MG63 (cell line): ENCODE measurements at places on chromosomes 2 and 18.

- no peak for DNase-seq
These were observed 814.1 kb upstream of the SALL3 start for GRCh38 chr18:78165525-78165924.

- DNase-seq: no peak
These were observed 396.8 kb upstream of the UBE2E3 start for GRCh38 chr2:180583441-180584140.

- no peak for DNase-seq
These were observed 85.3 kb downstream of the CYP26B1 start for GRCh38 chr2:72062336-72062735.

GRCh38 chr2:56801214-56801613 lies 617.4 kb downstream of the CCDC85A start:
- no peak for DNase-seq

GRCh38 chr18:39994498-39994897 lies 1960.5 kb upstream of the PIK3C3 start:
- DNase-seq: no peak

DNA sequence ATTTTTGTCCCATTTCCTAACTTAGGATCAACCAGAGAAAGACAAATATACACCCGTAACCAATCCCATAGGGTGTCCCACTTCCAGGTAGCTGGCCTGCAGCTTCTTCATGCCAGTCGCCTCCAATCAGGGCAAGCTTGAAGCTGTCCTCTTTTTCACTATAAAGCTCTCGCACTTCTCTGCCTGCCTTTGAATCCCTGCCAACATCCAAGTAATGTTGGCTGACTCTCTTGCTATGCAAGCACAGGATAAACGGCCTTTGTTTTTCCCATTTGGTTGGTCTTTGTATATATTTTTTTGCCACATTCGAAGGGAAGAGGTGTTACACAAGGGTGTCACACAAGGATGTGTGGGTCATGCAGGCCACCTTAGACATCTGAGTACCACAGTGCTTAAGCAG lies 388.8 kb downstream of the CBLN2 start:
- DNase-seq: no peak

GRCh38 chr2:235191978-235192377 lies 240.2 kb downstream of the SH3BP4 start:
- peak; percentile 56 for DNase-seq

DNA sequence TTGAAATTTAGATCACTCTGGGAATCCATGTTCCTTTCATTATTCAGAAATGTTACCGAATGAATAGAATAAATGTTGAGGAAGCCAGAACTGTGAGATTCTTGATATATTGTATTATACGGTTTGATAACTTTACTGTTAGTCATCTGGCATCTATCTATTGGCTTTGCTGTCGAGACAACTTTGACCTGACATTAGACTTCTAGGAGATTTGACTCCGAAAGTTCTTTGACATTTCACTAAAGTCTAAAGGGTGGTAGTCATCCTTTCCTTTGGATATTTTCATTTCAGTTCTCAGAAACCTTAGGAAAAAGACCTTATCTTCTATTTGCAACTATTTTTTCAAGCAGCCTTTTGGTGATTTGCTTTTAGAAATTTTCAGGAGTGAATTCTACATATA lies 1.9 kb downstream of the BMPR2 start:
- no peak for DNase-seq

- DNase-seq: no peak
These were observed 896.1 kb upstream of the CNTNAP5 start for GRCh38 chr2:123128951-123129350.

- DNase-seq: peak; percentile 57
These were observed 159.2 kb upstream of the SH3BP4 start for GRCh38 chr2:234792621-234793022.

GRCh38 chr18:7754258-7754657 lies 187.1 kb downstream of the PTPRM start:
- DNase-seq: no peak

DNA sequence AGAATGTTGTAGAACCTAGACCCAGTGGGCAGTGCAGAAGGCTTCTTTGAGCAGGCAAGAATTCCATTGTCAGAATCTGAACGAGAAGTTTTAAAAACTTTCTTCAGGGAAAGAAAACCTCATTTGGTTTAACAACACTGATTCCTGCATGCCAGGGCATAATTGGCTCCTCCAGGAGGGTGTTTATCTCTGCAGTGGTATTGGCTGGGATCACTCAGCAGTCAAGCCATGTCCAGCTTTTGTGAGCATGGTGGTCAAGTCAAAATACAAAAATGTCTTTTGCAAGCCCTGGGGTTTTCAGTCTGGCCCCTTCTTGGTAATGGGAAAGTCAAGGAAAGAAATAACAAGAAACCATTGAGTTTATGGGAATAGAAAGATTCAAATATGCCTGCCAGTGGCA lies 28.3 kb downstream of the FHOD3 start:
- no peak for DNase-seq

DNA sequence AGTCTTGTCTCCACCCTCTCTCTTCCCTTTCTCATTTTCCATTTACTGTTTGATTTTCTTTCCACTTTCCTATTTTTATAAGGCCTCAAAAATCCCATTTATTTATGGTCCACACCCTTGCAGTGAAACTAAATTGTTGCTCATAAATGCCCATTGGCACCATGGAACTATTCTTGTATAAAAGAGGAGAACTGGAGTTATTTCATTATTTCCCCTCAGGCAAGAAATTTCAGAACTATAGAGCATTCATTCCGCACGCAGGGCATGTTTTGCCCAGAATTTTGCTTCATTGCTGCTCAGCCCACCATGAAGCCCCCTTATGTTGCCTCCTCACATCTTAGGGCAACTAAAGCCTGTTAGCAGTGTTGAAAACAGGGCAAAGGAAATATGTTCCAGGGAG lies 113.7 kb upstream of the MMADHC start:
- no peak for DNase-seq

DNA sequence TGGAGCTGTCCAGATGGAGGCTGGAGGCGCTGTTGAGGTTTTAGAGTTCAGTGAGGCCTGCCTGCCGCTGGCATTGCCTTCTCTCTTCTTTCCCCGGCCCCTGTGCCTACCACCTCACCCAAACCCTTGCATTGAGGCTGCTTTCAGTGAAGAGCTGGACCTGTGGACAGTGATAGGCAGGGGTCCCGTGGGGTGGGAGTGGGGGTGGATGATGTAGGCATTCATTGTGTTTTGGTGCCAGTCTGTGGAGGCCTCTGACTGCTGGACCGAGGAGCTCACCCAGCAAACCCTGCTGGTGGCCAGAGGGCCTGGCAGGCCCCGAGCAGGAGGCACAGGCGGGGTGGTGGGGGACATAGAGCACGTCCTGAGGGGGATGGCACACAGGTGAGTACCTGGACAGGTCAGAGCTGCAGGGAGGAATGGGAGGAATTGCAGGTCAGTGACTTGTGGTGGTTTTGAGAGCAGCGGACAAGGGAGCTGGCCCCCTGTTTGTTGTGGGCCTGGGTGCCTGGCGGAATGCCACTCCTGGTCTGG lies 35.6 kb downstream of the NGEF start:
- no peak for DNase-seq

- no peak for DNase-seq
These were observed 990.9 kb upstream of the ACVR2A start for GRCh38 chr2:146853741-146854444.

DNA sequence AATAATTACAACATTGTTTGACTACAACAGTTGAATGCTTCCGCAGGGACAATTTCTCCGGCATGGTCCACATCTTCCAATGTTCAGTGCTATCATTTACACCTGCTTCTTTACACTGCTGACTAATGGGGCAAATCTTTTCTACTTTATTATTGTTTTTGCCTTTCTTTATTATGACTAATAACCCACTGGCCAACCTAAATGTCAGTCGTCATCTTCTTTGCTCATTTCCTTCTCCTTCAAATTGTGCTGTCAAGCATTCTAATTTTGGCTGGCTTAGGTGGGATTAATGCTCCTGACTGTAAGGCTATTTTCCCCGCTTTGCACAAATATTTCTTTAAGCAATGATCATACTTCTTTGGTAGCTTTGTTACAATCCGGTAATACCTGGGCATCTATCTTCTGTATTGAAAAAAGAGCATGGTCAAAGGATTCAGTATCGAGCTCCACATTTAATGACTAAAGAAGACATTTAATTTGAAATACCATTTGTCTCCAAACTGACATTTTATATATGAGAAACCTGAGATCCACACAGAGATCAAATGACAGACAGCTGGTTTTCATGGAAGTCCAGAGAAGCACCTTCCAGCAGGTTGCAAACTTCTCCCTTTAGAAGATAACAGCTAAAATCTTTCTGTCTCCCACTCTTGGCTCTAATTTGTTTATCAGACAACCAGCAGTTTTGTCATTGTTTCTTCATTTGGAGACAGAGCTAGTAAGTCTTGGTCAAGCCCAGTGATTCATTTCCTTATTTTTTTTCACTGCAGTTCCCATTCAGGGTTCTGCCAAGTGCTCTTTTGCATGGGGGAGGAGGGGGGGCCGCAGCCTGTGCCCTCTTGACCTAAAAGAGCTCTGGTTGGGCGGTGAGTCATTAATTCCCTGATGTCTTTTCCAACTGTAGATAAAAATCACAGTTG lies 132.9 kb downstream of the SOCS6 start:
- DNase-seq: peak; percentile 90

DNA sequence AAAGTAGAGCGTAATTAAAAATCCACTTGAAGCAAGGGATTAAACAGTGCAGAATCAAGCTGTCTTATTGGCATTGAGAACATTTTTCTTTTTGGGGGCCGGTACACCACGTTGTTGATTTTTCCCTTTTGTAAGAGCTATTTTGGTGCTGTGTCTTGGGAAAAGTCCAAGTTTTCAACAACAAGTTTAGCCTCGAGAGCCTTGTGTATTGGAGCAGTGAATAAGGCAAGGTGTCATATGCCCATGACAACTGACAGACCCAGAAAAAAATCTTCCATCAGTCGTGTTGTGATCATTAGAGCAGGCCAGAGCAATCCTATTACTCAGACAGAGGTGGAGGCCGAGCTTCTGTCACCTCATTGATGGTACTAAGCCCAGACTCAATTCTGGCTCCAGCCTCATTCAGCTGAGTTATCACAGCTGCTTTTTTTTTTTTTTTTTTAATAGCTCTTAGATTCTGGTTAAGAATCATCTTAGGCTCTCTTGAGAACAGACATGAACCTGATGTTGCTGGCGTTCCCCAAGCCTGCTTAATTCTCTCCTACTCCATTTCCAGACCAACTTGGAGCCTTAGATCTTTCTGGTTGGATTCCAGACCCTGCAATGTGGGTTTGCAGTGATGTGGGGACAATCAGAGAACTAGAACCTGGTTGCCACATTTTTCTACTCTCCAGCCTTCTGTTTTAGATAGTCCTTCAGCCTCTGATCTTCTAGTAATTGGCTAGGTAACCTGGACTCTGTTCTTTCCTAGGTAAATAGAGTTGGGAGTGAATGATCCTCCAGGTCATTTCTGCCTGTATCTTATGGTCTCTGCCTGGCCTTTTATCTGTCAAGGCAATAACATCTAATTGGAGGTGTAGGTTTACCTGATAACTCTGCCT lies 43.1 kb downstream of the MOGAT1 start:
- no peak for DNase-seq

- DNase-seq: no peak
These were observed 97.4 kb upstream of the DDX18 start for GRCh38 chr2:117717072-117717471.

- no peak for DNase-seq
These were observed 563.4 kb downstream of the XIRP2 start for GRCh38 chr2:167451496-167452289.

DNA sequence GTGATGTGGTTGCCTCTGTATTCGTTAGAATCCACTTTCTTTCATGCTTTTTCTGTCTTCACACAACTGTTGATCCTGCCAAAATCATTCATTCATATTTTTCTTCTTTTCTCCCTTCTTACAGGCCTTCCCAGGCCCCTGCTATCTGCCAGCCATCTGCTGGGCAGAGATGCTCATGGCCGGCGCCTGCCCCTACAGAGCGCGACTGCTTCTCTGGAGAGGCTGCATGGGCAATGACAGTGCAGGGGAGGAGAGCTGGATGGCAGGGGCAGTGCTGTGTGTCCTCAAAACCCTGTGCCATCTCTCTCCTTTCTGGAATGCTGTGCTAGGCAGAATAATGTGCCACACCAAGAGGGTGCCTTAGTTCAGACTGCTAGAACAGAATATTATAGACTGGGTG lies 125.2 kb downstream of the INHBB start:
- DNase-seq: no peak

GRCh38 chr18:23373570-23373969 lies 79.5 kb upstream of the RIOK3 start:
- DNase-seq: no peak

GRCh38 chr2:160737247-160737646 lies 243.6 kb upstream of the RBMS1 start:
- no peak for DNase-seq

GRCh38 chr2:96408616-96409015 lies 73.0 kb downstream of the NCAPH start:
- DNase-seq: peak; percentile 53

GRCh38 chr2:234003972-234004617 lies 46.4 kb upstream of the SPP2 start:
- peak; percentile 98 for DNase-seq

DNA sequence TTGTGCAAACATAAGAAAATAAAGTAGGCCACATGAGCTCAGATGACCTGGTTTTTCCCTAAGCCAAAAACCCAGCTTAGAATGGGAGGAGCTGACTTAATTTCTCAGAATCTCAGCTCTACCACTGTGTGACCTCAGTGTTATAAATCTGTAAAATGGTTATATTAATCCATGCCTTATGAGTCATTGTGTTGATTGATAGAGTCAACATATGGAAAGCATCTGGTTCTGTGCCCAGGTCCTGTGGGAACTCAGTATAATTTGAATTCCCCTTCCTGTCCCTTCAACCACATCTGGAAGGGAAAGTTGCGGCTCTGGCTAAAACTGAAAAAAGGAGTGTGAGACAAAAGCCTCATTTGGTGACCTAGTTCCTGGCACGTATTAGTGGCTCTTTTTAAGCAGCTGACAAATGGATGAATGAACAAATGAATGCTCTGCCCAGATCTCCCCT lies 25.7 kb downstream of the TMEM177 start:
- DNase-seq: no peak

DNA sequence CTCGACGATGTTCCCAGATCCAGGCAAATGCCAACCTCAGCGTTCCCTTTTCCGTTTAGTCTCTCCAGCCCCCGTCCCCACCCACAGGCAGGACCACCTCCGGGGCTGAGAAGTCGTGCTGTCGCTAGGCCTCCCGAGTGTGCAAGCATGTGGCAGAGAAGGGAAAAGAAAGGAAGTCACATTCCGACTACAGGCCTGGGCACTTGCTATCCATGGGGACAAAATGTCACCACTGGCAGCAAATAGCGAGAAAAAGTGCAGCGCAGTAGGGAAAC lies 420 bp downstream of the PIGN start:
- DNase-seq: no peak

DNA sequence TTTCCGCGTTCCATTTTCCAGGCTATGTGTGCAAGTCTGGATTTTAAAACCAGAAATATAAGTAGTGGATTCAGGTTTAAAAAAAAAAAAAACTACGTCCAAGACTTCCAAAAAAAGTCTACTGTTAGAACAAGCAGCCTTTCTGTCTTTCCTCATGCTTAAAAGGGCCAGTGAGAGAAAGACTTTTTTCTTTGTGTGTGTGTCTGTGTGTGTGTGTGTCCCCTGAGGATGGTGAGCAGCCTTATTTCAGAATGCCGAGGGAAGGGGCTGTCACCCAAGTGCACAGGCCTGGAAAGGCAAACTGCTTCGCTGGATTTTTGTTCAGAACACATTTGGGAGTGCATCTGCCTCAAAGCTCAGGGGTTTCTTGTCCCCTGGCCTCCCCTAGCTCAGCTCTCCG lies 98.8 kb downstream of the ZBTB7C start:
- no peak for DNase-seq
